ENCODE measurements at places on chromosomes 12 and 14. TPM values are rescaled to one million over a fixed set of nuclear protein-coding genes. Genes with fewer than 3 reads are reported as not detected.

DNA sequence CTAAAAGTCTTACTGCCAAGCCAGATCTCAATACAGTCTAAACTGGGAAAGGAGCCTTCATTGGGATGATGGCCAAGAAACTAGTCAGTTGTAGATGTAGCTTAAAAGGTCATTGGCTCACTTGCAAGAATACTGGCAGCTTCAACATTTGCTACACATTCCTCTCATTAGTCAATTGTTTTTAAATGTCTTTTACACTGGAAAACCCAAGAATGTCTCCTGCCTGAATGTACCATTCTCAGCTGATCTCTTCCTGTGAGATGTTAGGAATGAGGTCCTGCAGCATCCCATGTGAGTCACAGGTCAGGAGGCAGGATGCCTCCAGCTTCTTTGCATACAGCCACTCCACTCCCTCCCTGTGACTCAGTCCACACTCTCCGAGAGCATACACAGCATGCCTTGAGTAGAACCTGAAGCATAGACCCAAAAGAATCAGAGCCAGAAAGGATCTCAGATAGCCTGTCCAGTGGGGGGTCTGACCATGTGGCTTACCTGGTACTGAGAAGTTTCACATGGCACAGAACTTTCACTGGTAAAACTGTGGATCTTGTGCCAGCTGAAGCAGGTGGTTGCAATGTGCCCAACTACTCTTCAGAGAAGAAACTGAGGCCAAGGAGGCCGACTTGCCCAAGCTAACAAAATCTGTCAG, 56.0 kb upstream of the HECTD1 start:
- peak; percentile 52 for DNase-seq

GRCh38 chr14:104150136-104151025, 12.0 kb downstream of the KIF26A start:
- DNase-seq, result peak; percentile 75

DNA sequence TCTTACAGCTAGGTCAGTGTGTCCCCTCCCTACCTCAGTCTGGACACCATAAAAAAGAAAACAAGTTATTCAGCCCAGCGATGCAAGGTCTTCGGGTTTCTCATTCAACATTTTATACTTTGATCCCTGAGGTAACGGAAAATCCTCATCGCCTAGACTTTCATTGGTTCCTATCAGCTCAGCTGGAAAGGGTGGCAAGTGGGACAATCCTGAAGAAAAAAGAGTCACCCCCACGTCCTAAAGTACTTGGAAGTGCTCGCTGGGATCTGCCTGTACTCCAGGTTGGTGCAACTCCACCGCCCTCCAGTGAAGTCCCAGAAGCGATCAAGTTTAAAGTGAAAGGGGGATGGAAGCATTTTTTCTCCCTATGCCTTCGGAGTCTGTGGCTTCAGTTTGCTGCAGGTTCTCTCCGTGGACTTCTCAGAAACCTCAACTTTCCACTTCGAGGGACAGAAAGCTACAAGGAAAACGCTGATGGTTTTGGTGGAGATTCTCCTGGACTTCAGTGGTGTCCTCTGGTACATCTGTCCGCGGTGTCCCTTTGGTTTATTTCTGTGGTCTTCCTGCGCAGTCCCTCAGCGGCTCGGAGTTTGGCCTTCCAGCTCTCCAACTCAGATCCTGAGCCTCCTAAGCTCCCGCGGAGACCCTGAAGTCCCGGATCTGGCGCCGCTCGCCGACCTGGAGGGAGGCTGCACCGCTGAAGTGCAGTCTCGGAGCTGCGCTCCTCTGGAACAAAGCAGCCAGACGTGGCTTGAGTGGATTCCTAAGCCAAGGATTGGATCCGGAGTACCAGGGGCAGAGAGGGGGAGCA, 1.8 kb upstream of the LRFN5 start:
- peak; percentile 91 for DNase-seq

The DACT1 gene
- total RNA-seq, result 18.6 TPM

The TMEM233 gene
- total RNA-seq, result 1.2 TPM

Measured in kidney (tissue), 22 donors.